ENCODE measurements at places on chromosomes 5 and 9.

GRCh38 chr9:36898431-36899020 lies 135.5 kb downstream of the PAX5 start:
- DNase-seq = no peak

DNA sequence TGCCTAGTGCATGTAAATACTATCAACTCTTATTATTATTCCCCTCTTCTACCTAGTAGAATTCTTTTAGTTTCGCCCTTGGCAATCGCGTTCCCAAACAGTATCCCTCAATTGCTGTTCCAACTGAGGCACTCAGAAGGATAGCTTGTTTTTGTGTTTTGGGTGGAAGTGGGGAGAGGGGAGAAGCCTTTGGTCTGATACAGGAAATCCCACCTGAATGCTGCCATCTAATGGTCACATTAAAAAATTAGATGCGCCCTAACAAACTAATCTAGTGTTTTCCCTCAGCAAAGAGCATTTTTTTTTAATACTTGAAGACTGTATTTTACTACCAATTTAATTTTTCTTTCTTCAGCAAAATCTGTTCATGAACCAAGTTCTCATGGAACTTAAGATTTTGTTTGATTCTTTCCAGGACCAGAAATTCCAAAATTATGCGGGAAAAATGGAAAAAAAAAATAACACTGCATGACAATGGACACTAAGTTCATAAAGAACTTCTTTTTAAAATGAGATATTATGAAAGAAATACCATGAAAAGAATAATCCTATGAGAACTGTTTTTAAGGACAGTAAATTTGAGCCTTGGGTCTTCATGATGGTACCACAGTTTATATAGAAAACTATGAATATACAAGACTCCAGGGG lies 22.2 kb upstream of the GLDC start:
- no peak for DNase-seq

DNA sequence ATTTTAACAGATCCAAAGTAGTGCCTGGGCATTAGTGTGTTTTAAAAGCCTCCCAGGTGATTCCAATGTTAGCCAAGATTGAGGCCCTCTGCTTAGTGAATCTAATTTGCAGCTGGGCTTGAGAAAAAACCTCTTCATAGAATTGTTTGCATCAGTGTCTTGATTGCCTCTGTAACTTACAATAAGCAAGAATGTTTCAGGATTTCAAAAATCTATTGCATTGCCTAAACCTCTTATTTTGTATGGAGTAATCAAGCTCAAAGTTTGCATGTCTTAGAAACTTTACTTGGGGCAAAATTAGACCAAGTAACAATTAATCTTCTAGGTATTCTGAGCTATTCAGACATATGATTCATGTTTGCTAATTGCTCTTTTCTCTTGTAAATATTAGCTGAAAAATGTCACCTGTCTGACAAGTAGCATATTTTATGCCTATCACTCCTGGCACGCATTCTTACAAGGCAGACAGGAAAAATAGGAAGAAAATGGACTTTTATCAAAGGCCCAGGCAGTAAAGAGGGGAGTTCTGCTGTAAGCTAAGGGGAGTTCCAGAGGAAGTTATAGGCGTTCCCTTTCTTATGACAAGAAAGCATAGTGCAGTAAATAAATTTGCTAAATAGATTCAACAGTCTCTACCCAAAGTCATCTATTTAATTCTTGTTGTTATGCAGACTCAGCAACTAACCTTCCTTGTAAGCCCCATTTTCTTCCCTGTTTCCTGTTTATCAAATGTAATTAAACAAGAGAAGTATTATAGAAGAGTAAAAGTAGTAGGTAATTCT lies 21.0 kb downstream of the PDCD1LG2 start:
- no peak for DNase-seq

DNA sequence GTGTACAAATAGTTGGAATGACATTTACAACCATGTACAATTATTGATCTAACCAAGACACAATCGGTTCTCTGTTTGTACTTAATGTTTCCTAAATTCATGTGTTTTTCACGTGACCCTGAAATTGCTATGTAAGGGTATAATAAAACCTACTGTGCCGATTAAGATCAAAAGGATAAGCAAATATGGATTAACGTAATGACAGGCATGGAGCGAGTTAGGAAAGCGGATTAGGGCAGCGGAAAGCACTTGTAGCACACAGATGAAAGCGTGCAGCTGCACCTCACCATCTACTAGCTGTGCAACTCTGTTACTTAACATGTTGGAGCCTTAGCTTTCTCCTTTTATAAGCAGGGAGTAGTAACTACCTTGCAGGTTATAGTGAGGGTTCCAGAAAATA lies 38.3 kb upstream of the ZFYVE16 start:
- no peak for DNase-seq

DNA sequence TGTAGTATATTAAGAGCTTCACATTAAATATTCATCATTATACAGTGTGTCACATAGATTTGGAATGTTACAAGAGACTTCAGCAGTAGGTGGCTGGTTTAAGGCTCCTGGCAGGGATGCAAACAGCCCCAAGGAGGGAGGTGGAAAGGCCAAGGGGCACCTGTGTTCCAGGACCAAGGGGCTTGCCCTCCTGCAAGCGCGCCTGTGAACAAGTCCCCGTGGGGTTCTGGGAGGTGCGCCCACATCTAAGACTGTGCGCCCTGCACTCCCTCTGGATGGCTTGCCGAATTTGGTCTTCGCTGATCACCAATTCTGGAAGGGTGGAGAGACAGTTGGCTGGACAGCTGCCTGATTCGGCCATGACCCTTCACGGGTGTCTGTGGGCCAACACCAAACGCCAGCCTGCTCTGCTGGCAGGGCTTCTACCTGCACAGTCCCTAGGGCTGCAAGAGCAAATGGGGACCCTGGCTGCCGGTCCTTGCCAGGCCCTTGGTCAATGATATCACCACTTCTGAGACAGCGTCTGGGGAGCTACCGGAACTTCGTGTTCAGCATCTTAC lies 12.1 kb upstream of the SLC25A51 start:
- DNase-seq = no peak

- no peak for DNase-seq
Measured at GRCh38 chr9:96139592-96140295, 162.2 kb downstream of the HSD17B3 start.

GRCh38 chr5:130541617-130542221 lies 623.3 kb downstream of the HINT1 start:
- no peak for DNase-seq

GRCh38 chr9:81499594-81499993 lies 189.8 kb downstream of the TLE1 start:
- DNase-seq = no peak

GRCh38 chr5:59615272-59615671 lies 278.3 kb downstream of the PDE4D start:
- no peak for DNase-seq

- DNase-seq = no peak
Measured at GRCh38 chr5:52870448-52870847, 82.7 kb downstream of the ITGA1 start.

- DNase-seq = no peak
Measured at GRCh38 chr9:32442433-32442832, 58.0 kb downstream of the ACO1 start.

DNA sequence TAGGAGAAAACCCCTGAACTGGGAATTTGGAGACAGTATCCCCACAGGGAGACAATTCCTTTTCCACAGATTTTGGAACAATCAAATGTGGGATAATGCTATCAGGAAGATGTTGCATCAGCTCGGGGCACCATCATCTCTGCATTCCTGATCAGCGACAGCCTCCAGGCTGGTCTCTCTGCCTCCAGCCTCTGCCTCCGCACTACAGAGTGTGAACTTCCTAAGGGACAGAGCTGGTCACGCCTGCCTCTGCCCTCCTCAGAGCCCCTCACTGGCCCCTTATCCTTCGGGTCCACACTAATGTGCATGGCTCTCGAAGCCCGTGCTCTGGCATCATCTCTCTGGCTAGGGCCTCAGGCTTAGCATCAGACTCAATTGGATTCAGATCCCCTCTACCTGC lies 8.6 kb downstream of the FOXI1 start:
- DNase-seq = no peak

- DNase-seq = no peak
Measured at GRCh38 chr9:116406469-116406868, 252.9 kb downstream of the PAPPA start.

- no peak for DNase-seq
Measured at GRCh38 chr9:133050142-133050541, 11.6 kb upstream of the CEL start.

GRCh38 chr9:70398145-70398556 lies 16.3 kb downstream of the KLF9 start:
- DNase-seq = no peak

- no peak for DNase-seq
Measured at GRCh38 chr5:53368516-53368915, 111.9 kb upstream of the FST start.

DNA sequence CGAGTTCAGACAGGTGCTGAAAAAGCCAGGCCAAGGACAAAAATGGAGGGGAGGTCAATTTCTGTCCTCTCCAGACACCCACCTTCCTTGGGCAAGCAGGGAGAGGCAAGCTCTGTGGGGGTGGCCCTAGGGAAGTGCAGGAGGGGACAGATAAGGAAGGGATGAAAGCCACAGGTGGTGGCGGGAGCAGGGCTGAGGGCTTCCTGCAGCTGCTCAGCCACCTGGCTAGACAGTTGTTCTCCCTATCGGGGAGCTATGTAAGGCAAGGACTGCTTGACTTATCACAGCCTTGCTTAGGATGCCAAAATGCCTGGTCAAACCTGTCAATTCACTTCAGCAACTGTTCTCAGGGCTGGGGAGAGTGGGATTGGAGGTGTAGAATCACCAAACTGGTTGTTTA lies 266.1 kb downstream of the ZSWIM6 start:
- DNase-seq = no peak

GRCh38 chr9:84759300-84759750 lies 89.8 kb downstream of the NTRK2 start:
- DNase-seq = no peak

DNA sequence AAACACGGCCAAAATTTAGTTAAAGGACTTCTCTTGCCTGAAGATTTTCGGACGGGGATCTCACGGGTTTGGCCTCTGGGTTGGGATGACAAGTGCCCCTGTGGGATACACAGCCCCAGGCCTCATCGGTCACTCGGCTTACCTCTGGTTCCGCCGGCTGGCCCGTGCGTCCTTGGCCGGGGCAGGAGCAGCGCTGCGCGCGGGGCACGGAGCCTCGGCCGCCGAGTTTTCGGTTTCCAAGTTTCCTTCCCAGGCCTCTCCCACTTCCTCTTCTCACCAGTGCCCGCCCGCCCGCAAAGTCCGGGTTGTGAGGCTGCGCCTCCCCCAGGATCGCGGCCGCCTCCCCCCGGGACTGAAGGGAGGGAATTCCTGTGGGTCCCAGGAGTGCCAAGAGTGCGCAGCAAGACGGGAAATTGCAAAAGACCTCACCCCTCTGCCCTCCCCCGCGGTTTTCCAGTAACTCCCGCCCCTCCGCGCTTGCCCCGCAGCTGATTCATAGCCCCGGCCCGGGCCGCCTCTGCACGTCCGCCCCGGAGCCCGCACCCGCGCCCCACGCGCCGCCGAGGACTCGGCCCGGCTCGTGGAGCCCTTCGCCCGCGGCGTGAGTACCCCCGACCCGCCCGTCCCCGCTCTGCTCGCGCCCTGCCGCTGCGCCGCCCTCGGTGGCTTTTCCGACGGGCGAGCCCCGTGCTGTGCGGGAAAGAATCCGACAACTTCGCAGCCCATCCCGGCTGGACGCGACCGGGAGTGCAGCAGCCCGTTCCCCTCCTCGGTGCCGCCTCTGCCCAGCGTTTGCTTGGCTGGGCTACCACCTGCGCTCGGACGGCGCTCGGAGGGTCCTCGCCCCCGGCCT lies at the start of gene OSMR:
TSS of gene OSMR (plus strand) at position 487 of the 853 bp plus-strand sequence. CDS start 23,033 bp downstream, outside the sequence.
- no peak for DNase-seq

- DNase-seq = no peak
Measured at GRCh38 chr5:169248550-169248949, 52.4 kb downstream of the SLIT3 start.

DNA sequence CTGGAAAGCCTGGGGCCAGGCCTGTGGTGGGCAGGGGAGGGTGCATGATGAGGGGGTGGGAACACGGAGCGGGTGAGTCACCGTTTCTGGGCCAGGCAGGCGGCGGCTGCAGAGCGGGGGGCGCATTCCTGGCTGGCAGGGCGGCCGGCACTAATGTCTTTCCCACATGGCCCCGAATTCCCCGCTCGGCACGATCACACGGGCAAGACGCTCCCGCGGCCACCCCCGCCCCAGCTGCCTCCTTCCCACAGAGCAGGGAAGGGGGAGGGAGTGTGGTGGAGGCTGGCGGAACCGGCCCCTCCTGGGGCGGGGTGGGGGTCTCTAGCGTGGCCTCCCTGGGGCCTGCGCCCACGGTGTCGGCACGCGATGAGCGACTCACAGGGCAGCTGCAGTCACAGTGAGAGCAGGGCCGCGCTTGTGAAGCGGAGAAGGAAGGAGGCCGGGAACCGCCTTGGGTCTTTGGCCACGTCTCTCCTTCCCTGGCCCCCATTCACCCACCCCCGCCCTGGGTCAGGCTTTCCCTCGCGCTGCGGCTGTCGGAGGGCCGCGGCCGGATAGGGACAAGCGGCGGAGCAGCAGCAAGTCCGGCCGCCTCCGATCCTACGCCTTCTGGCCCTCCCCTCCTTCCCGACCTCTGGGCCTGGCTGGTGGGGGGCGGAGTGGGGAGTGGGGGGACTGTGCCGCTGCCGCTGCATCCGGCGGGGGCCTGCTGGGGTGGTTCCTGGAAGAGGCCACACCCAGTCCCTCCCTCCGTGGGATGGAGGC lies 48.9 kb downstream of the CXXC5 start:
- DNase-seq = no peak

DNA sequence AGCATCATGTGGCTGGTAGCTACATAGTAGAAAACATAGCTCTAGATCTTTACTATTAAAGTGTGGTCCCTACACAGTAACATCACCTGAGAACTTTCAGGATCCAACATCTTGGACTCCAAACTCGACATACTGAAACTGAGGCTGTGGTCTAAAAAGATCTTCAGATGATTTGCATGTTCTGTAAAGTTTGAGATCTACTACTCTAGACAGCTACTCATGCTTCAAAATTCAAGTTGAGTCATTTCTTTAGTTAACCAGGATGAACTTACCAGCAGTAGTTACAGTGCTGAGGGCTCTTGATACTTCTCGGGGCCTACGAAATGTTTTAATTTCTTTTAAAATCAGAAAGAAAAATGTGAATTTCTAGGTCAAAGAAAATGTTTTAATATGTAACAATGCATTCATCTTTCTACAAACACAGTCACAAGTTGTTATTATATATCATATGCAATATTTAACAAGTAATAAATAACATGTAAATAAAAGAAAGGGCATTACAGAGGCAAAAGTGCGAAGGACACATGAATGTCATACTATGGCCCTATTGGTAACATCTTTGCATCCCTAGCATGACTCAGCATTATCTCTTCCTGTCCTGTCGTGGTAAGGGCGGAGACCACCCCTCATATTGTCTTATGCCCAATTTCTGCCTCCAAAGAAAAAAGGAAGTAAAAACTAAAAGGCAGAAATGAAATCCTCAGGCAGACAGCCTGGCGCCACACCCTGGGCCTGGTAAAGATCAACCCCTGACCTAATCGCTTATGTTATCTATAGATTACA lies 563.9 kb upstream of the TLE4 start:
- no peak for DNase-seq

- no peak for DNase-seq
Measured at GRCh38 chr5:135864503-135865435, 30.3 kb downstream of the SLC25A48 start.

DNA sequence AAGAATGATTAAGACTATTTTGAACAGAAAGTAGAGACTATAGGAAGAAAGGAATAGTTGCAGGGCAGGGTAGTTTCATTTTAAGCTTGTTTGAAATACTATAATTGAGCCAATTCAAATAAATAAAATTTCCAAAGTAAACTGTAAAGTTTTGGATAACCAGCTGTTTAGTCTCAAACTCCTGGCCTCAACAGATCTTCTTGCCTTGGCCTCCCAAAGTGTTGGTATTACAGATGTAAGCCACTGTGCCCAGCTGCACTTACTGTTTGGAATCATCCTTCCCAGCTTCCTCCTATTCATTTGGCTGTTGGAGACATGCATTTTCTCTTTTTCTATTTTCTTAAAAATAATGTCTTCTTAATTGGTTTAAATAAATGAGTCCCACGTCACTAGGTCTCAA lies 231.0 kb downstream of the NNT start:
- DNase-seq = no peak

All from activated CD4-positive, CD25-positive, alpha-beta regulatory T cell treated with anti-CD3 and anti-CD28 coated beads, Interleukin-2, amount 50 U/mL, for 16 hours (primary cell).